Coronary artery (tissue), 2 donors: ENCODE measurements at places on chromosomes 4 and X.

GRCh38 chr4:2363951-2364653, 54.3 kb downstream of the ZFYVE28 start:
- peak; percentile 47 for DNase-seq

GRCh38 chr4:42618023-42618422, 38.9 kb downstream of the ATP8A1 start:
- no peak for DNase-seq

DNA sequence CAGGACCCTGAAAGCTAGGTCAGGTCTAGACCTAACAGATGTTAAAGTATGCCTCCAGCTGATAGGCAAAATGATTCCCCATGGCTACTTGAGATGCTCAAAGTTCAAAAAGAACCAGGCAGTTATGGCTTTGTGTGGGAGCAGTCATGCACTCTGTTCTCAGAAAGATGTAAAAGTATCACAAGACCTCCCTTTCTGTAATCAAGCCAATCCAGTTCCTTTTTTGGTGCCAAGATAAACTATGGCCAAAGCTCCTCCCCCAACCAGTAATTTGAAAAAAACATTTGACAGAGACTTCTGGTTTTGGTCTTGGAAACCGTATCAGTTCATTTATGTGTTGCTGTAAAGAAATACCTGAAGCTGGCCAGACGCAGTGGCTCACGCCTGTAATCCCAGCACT, 340.9 kb downstream of the CHIC1 start:
- no peak for DNase-seq

GRCh38 chr4:177263818-177264217, 45.9 kb upstream of the NEIL3 start:
- DNase-seq = no peak

DNA sequence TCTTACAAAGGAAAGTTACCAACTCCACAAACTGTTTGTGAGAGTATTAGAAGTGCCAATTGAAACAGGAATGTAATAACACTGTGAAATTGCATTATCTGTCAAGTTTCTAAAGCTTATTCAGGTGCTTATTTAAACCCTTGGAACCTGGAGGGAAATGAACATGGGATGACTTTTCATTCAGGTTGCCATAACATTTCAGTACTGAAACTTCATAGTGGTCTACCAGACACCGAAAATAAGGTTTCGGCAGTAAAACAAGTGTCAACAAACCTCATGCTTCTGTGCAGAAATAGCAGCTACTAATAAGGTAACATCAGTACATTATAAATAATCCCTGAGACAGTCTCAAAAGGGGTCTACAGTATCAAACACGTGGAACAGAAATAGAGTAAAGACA, 890.7 kb upstream of the INTU start:
- no peak for DNase-seq

DNA sequence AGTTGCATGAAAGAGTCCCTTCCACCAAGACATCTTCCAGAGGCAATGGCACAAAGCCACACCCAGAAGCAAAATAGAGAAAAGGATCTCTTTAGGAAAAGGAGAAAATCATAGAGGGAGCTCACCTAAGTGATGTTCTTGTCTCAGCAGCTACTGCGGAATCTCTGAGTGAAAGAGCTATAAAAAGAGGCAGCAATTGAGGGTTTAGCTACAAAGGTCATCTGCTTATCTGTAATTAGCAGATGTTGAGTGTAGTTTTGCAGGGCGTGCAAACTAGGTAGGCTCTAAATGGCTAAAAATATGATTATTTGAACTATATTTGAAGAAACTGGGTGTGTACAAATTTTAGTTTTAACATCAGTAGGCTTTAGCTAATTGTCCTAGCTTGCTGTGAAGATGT, 276.0 kb downstream of the HS3ST1 start:
- DNase-seq = no peak

DNA sequence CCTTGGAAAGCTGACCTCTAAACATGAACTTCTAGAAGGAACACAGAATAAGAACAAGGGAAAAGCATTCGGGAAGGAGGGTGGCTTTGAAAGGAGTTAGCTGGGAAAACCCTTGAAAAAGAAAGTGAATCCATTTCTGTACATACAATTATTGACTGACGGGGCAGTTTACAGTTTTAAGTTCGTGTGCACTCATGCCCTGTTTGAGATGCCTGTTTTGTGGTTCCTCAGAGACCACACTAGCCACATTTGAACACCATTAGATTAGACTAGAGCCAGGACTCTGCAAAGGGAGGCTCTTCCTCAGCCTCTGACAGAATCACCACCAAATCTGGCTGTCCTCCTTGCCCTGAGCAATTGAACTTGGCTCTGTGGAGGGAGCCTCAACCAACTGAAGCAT, 158.3 kb downstream of the PALLD start:
- no peak for DNase-seq

- no peak for DNase-seq
Measured at GRCh38 chr4:133802359-133803140, 399.0 kb downstream of the PABPC4L start.

DNA sequence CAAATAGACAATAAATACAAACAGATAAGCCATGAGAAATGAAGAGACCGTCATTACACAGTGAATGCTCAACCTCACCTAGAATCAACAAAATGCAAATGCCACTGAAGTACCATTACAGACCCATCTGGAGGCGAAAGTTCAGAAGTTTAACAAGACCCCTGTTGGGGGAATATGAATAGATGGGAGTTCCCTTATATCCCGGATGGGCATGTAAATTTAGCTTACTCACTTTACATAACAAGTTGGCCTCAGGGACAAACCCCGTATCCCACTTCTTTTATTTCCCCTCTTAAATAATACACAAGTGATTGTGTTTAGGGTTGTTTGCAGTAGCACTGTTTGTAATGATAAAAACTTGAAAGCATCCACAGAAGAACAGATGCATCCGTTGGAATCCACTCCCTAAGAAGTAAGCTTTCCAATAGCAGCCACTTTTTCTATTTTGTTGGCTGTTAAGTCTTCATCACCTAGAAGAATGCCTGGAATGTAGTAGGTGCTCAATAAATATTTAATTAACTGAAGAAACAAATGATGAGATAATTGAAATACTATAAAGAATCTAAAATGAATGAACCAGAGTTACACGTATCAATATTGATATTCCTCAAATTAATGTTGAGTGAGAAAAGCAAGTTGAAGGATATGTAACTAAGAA, 1076.3 kb upstream of the TENM3 start:
- DNase-seq = no peak

GRCh38 chr4:149292425-149293007, 523.1 kb downstream of the IQCM start:
- no peak for DNase-seq

DNA sequence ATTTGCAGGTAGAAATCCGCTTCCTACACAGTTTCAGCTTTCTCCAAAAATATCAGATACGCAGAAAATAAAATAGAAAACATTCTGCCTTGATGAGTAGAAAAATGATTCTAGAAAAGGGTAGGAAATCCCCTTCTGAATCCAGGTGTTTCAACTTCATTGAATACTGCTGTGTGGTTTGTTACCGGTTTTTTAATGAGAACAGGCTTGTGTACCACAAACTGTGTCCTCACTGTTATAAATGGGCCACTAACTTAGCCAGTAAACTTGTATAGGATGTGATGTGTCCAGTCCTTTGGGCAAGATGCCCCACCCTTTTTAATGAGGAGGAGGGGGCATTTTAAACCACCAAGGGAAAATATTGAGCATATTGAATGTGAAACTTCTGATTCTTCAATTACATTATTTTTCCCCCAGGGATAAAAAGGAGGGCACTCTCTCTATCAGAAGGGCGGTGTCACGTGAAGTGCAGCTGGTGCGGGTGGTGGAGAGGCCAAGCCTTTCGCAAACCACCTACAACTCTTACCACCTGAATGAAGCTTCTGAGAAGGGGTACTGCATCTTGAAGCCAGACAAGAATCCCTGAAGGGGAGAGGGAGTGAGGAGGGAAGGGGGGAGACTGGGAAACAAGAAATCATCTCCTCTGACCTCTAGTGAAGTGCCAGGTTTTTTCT, 4.5 kb downstream of the CXXC4 start:
- no peak for DNase-seq

DNA sequence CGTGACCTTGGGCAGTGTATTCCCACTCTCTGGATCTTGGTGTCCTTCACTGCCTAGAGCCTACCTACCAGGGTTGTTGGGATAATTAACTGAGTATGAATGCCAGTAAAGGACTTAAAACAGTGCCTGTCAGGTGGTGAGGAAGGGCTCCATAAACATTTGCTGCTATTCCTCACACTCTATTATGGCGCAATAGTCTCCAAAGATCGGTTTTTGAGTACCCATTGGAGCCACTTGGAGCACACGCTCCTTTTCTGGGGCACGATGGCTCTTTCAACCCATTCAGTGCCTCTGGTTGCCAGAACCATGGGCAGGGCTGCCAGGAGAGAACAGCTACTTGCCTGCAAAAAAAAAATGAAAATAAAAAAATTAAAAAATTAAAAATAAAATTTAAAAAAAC, 296.6 kb upstream of the PPARGC1A start:
- DNase-seq = no peak

DNA sequence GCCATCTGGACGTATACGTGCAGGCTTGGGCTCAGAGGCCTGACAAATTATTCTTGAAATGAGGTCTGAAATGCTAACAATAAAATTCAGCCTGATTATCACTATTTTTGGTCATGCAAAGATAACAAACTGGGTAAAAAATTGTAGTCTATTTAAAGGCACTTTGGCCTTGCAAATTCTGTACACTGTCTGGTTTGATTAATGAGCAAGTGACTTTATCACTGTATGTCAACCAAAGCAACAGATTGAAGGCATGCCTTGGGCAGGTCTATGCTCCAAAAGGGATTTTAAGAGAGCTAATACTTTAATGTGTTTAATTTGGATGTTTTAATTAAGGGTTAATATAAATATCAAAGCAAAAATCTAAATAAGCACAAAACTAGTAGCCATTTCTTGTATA, 1034.9 kb upstream of the GRID2 start:
- no peak for DNase-seq

GRCh38 chrX:2628751-2629315, 62.3 kb upstream of the CD99 start:
- no peak for DNase-seq

DNA sequence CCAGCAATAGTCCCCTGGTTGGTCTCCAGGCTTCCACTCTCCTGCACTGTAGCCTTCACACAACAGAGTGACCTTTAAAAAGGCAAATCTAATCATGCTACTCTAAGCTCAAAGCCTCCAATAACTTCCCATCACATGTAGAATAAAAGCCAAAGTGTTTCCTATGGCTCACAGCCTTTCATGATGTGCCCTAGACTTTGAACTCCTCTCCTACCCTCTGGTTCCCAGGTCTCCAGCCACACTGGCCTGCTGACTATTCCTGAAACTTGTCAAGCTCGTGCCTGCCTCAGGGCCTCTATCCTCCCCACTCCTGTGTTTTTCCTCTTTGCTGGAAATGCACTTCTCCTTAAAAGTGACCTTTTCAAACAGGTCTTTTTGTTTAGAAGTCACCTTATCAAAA, 3.1 kb downstream of the MANBA start:
- DNase-seq = no peak

DNA sequence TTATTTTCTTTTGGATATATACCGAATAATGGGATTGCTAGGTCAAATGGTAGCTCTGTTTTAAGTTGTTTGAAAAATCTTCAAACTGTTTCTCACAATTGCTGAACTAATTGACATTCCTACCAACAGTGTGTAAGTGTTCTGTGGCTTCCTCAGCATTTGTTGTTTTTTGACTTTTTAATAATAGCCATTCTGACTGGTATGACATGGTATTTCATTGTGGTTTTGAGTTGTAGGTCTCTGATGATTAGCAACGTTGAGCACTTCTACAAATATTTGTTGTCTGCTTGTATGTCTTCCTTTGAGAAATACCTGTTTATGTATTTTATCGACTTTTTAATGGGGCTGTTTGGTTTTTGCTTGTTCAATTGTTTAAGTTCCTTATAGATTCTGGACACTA, 680.1 kb upstream of the GRIA3 start:
- no peak for DNase-seq

GRCh38 chrX:56563231-56564161, at the start of gene UBQLN2:
Gene UBQLN2, plus strand, starts transcription at chrX:56563627. Its CDS starts 247 bp downstream, at chrX:56563874.
- DNase-seq = peak; percentile 78

GRCh38 chr4:188869581-188869980, 730.3 kb downstream of the TRIML1 start:
- no peak for DNase-seq

- no peak for DNase-seq
Measured at GRCh38 chrX:137363559-137363958, 202.4 kb upstream of the ZIC3 start.
